Activated naive CD4-positive, alpha-beta T cell treated with Interleukin-2 at 50 U/mL for 16 hours (primary cell): ENCODE measurements at places on chromosomes 7 and 10.

- DNase-seq: peak; percentile 56
These were observed 56.5 kb downstream of the FIGNL1 start for GRCh38 chr7:50393547-50394252.

DNA sequence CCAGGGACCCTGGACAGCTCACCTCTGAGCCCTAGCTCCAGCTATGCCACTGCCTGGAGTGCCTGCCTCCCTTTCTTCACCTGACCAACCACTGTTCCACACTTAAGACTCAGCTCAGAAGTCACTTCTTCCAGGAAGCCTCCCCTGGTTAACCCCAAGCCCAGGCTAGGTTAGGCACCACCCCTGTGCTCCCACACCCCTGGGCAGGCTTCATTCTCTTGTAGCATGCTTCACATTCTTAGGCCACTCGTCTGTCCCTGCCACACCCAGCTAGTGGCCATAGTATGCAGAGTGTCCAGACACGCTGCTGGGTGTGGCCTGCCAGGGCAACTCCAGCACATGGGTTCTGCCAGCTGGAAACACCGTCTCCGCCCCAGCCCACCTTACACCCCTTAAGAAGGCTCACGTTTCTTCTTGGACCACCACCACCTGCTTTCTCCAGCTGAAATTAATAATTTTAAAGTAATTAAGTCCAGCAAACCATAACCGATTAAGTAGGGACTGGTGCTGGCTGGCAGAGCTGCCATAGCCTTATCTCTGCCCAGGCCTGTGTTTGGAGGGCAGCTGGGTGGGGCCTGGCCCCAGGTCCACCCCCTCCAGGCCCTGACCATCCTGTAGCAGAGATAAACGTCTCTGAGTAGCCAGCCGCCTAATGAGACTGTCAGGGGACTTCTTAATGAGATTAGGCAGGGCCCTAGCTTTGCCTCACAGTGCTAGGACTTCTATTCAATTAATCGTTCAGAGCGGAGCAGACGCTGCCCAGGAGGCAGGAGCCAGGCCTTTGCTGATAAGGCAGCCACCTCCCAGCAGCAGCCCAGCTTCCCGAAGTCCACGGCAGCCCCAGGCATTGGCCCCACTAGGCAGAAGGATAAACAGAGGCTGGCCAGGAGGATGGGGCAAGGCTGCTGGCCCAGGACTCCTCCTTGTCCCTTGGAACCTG, 20.5 kb downstream of the GRID1 start:
- no peak for DNase-seq

- no peak for DNase-seq
These were observed 50.0 kb upstream of the BET1 start for GRCh38 chr7:94054130-94054529.

GRCh38 chr7:157975401-157976372, 611.9 kb downstream of the PTPRN2 start:
- no peak for DNase-seq

GRCh38 chr10:30125496-30125895, 66.1 kb upstream of the JCAD start:
- DNase-seq: no peak

DNA sequence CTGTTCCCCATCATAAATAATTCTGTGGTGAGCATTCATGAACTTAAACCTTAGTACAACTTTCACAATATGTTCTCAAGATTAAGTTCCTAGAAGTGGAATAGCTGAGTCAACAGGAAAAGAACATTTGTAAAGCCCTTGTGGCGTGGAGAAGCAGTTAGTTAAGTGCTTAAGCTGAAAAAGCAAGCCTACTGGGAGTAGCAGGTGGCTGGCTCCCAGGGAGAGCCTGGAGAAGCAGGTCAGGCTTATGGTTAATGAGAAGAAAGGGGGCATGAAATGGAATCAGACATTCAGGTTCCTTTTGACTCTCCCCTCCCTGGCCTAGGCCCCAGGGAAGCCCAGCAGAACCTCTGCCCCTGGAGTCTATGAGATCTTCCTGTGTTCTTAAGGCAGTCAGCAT, 35.3 kb downstream of the VSTM4 start:
- DNase-seq: no peak

DNA sequence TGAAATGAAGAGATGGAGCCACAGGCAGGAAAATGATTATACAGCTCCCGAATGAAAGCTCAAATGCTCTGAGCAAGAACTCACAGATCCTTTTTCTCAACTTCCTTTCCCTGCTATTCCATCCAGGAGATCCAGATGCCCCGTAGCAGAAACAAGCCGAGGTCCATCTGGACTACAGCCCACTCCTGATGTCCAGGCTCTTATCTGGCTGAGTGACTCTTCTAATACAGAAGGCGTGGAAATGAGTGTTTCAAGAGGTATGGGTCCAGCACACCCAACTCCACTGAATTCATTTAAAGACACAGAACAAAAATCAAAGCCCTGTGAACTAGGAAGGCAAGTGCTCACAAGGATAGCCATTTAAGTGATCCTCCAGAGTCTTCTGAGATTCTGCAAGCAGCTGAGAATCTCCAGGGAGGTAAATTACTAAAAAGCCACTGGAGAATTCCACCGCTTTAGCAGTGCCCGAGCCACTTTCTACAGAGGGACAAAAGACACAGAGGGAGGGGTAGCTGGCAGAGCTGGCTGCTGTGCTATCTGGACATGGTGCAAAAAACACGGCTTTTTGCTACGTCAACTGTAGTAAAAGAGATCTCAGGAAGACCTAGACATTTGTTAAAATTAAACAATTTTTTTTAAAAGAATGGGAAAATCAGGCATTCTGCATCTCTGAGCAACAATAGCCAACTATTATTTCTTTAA, 24.5 kb downstream of the FAM171A1 start:
- no peak for DNase-seq

DNA sequence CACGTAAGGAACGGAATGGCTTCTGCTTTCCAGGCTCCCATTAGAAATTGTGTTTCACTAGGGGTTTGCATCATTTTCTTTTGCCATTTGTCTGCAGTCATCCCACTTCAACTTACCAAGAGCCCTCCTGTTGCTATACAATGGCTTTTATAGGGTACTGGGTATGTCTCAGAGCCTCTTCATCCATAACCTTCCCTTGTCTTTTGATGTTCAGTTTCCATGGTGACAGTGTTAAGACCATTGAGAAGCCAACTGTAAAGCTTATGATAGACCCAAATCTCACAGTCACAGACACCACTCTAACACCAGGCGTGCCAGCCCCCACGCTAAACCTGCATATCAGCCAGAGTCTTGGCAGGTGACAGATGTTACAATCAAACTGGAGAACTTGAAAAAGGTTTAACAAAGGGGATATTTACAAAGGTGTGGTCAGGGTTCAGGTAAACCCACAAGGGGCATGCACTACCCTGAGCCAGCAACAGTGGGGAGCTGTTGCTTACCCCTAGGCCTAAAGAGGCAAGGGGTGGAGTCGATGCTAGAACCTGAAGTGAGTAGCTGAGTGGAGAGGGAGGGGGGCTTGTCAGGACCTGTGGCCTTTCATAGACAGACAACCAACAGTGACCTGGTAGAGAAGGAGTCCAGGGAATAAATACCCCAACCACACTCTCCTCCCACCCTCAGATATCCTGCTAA, 53.2 kb upstream of the ABLIM1 start:
- DNase-seq: no peak

DNA sequence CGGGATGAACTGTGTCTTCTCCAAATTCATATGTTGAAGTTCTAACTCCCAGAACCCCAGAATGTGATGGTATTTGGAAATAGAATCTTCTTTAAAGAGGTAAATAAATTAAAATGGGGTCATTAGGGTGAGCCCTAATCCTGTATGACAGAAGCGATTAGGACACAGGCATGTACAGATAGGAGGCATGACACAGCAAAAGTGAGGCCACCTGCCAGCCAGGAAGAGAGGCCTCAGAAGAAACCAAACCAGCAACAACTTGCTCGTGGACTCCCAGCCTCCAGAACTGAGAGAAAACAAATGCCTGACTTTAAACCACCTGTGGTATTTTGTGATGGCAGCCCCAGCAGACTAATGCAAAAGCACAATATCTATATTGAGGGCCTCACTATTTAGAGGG, 214.3 kb downstream of the NEBL start:
- no peak for DNase-seq
